ENCODE measurements at places on chromosomes 13 and 19.

DNA sequence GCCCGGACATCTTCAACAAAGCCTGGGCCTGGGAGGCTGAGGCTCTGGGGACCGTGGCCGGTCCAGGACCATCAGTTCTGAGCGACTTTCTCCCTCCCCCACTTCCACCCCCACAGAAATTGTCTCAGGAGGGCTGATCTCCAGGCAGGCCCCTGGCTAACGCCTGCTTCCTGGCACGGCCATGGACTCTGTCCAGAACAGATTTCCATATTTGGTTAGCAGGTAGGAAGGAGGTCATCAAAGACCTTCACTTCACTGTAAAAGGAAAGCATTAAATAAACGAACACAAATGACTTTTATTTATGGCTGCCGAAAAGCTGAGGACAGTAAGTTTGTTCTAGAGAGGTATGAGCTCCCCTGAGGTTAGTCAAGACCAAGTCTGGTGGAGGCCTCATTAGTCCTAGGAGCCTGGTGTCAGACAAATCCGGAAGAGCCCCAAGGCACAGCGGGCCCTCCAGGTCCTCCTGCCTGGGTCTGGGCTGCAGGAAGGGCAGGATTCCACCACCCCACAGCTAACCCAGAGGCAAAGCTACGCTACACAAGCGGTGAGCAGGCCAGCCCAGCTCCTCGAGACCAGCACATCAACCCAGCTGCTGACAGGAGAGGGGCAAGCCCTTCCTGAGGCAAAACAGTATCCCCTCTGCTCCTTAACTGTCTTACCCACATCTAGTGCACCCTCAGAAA is 4.6 kb upstream of the PLPP2 start:
- DNase-seq, result no peak

GRCh38 chr13:109408591-109409382 is 377.6 kb downstream of the IRS2 start:
- no peak for DNase-seq

- DNase-seq, result no peak
These were observed 110.4 kb upstream of the KL start for GRCh38 chr13:32905864-32906180.

- DNase-seq, result no peak
These were observed 151.6 kb downstream of the B3GLCT start for GRCh38 chr13:31351376-31351775.

- DNase-seq, result no peak
These were observed 442 bp downstream of the REXO1 start for GRCh38 chr19:1847684-1848398.

DNA sequence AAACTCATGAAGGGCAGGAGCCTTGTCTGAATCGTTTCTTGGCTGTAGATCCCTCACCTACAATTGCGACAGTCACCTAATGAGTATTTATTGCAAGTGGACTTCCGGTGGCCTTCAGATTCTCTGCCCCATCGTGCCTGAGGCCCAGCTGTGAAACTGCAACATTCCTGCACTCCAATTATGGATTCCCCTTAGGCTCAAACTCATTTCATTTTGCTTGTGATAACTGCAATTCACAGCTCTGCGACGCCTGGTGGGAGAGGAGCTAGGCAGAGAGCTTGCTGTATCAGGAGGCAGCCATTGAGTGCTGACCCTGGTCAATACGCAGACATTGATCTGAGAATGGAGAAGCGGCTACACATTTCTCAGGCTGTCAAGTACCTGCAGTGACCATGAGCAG is 59.0 kb downstream of the CCDC70 start:
- DNase-seq, result no peak

- DNase-seq, result no peak
These were observed 36.9 kb upstream of the GRTP1 start for GRCh38 chr13:113400621-113401451.

GRCh38 chr19:6807291-6807690 is 34.8 kb downstream of the VAV1 start:
- no peak for DNase-seq

DNA sequence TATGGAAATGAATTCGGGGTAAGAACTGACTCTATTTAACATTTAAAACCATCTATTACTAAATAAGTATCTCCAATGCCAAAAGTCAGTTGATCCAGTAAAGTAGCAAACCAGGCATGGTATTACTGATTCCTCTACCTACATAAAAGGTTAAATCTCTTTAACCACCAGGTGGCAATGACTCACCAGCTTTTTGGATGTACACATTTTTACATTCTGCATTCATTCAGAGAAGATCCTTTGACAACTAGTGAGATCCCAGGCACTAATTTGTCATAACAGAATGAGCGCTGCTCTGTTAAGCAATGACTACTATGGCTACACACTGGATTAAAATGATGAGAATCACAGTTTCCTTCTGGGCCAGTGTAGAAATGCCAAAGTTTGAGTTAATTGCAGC is 329.8 kb upstream of the GPC6 start:
- no peak for DNase-seq

DNA sequence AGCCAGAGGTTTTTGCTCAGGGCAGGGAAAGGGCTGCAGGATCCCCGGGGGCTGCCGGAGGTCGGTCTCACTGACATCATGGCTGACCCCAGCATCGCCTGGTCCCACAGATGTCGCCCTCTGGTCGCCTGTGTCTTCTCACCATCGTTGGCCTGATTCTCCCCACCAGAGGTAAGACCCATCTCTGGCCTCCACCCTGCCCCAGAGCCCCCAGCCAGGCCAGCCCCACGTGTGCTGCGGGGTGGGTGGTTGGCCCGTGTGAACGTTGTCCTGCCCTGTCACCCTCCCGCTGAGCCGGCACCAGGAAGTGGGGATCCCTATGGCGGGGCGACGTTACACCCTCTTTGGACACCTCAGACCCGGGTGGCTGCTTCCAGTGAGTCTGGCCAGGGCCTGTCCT is 906 bp downstream of the FXYD5 start:
- DNase-seq, result no peak

- no peak for DNase-seq
These were observed 370.4 kb downstream of the PCDH20 start for GRCh38 chr13:61045251-61045650.

DNA sequence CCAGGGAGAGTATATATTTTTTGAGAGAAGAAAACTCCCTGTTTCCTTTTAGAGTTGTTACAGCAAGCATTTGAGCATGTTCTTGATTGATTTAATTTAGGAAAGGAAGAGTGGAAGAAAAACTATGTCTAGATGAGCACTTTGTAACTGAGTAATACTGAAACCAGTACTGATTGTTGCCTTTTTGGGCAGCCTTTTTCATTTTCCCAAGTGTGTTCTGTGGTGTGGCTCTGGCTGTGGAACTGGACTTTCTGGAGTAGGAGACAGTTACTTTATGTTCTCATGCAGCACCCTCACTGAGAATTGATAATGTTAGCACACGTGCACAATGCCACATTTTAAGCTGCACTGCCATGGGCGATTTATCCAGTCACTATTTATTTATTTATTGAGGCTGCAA is 211.5 kb downstream of the LMO7 start:
- DNase-seq, result no peak

- no peak for DNase-seq
These were observed 93.7 kb downstream of the FRY start for GRCh38 chr13:32125221-32125689.

GRCh38 chr13:45751885-45752284 is 49.8 kb downstream of the CBY2 start:
- no peak for DNase-seq

GRCh38 chr19:2949939-2950285 is 5.1 kb upstream of the ZNF77 start:
- no peak for DNase-seq

GRCh38 chr13:48154671-48155070 is 59.8 kb upstream of the MED4 start:
- DNase-seq, result no peak

DNA sequence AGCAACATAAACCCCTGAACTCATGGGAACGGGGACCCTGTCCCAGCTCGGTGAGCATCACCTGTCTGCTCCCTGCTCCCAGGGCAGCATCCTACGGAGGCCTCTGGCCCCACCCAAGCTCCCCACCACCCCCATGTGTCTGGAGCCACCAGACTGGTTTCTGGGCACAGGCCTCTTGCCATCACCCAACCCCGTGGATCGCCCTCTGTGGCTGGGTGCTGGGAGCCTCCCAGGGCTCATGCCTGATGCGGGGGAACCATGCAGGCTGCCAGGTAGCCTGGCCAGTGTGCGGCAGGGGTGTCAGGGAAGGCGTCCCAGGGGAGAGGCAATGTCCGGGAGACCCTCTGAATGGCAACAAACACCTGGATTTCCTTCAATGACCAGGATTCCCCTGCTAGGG is 2.7 kb downstream of the MICOS13 start:
- DNase-seq, result no peak

GRCh38 chr19:37813340-37813739 is 34.0 kb upstream of the ZNF573 start:
- DNase-seq, result no peak

DNA sequence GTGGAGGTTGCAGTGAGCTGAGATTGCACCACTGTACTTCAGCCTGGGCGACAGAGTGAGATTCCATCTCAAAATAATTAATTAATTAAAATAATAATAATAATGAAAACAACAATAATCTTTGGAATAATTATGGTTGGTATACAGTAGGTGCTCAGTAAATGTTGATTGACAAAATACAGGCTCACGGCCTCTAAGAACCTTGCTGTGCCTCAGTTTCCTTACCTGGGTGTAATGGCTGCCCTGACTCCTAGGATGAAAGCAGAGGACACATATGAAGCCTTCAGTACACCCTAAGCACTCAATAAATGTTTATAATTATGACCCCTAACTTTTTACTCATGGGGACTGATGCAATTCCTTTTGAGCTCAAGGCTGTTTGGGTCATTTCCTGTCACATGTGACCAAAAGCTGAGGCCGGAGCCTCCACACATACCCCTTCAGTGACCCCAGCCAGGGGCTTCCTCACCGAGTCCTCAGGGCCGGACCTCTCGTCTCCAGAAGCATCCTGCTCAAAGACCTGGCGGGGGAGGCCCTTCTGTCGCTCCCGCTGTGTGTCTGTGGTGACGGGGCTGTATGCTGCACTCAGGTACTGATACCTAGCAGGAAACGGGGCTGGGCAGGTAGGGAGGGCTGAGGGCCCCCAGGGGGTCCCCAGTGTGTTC is 10.5 kb downstream of the DOCK6 start:
- no peak for DNase-seq

- DNase-seq, result no peak
These were observed 27.4 kb upstream of the CEBPA start for GRCh38 chr19:33329736-33330135.

DNA sequence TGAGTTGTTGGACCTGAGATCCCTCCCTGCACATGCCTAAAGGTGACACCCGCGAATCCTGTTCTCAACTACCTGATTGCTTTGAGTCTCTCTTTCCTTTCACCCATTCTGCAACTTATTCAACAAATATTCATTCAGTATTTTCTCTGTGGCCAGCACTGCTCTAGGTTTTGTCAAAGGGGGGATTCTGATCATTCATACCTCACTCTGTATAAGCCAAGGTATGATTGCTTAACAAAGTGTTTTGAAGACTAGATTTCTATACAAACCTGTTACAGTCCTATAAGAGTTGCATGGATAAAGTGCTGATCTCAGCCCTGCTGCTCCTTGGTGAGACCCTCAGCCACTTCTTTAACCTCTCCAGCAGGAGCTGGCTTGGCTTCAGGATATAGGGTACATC is 409.7 kb downstream of the KCNRG start:
- no peak for DNase-seq

- no peak for DNase-seq
These were observed 70.3 kb downstream of the TEX29 start for GRCh38 chr13:111390522-111391270.

DNA sequence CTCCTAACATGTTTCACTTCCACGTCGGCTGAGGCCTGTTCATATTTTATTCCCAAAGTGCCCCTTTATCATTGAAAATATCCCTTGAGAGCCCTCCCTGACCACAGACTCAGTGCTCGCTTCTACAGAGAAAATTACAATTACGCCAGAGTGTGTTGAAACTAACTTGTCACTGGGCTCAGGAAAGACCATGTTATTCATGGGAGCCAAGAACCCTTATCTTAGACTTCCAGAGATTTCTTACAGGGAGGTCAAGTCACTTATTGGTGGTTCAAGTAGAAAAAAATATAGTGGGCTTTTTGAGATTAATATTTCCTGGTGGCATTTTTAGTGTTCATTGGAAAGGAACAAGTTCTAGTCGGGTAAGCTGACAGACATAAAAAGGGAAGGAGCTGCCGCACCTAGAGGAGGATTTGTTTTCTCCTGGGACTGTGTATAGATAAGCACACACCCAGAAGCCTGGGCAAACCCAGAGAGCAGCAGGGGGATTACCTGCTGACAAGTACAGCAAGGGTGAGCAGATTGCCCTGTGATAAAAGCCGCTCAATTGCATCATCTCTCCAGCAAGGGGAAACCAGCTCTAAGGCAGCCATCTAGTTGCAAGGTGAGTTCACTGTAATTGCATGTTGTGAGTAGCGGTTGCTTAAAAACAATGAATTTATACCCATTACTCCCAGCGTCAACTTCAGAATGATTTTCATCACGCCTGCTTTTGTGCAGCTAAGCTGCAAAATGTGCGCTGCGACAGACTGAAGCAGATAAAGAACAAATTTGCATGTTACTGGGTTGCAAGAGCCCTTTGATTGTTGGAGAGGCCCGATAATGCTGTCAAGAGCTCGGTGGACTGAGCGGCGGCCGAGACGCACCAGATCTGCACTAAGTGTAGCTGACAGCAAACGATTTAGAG is 46.2 kb downstream of the DCT start:
- DNase-seq, result no peak

GRCh38 chr13:66014771-66015170 is 1215.4 kb downstream of the PCDH9 start:
- no peak for DNase-seq

GRCh38 chr19:19425170-19425875 is 19.8 kb downstream of the GATAD2A start:
- DNase-seq, result no peak

- peak; percentile 14 for DNase-seq
These were observed 43.4 kb upstream of the XPO4 start for GRCh38 chr13:20945952-20946383.

DNA sequence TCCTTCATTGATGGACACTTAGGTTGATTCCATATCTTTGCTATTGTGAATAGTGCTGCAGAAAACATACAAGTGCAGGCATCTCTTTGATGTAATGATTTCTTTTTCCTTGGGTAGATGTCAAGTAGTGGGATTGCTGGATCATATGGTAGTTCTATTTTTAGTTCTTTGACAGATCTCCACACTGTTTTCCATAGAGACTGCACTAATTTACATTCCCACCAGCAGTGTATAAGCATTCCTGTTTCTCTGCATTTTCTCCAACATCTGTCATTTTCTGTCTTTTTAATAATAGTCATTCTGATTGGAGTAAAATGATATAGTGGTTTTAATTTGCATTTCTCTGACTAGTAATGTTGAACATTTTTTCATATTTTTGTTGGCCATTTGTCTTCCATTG is 116.7 kb downstream of the LMO7 start:
- no peak for DNase-seq

GRCh38 chr19:55353803-55354697 is 469 bp downstream of the COX6B2 start:
- DNase-seq, result peak; percentile 83

DNA sequence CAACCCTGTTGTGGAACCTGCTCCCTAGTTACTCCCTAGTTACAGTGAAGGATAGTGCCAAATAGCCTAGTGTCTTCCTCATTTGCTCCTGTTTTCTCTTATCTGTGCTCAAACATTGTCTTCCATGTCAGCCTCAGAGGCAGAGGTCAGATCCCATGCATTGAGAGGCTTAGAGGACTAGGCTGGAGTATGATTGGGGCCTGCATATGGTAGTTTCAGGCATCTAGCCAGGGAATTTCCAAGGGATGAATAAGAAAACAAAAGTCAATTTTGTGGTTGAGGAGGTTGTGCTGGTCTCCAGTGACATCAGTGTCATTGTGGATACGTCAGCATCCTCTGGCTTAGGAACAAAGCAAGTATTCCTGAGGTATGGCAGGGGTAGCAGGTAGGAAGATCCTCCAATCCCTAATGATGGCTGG is 9.4 kb downstream of the ZNF546 start:
- DNase-seq, result no peak
